Spinal cord (tissue), 10 donors: ENCODE measurements at places on chromosomes 11 and 22. TPM values are rescaled to one million over a fixed set of nuclear protein-coding genes. Genes with fewer than 3 reads are reported as not detected.

DNA sequence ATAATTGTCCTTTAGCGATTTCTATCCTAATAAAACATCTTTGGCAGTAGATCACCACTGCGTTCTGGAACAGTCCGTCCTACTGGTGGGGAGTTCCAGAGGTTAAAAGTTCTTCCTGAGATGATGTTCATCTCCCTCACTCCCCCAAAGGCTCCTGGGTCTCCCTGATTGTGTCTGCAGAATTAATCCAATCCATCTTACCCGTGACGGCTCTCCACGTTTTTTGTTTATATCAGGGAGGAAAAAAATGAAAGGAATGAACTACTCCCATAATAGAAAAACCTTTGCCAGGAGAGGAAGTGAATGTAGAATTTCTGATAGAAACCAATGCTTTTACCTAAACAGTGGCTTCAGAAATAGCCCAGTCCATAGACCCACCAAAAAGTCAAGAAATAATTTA lies 81.6 kb downstream of the LARGE1 start:
- DNase-seq: no peak

DNA sequence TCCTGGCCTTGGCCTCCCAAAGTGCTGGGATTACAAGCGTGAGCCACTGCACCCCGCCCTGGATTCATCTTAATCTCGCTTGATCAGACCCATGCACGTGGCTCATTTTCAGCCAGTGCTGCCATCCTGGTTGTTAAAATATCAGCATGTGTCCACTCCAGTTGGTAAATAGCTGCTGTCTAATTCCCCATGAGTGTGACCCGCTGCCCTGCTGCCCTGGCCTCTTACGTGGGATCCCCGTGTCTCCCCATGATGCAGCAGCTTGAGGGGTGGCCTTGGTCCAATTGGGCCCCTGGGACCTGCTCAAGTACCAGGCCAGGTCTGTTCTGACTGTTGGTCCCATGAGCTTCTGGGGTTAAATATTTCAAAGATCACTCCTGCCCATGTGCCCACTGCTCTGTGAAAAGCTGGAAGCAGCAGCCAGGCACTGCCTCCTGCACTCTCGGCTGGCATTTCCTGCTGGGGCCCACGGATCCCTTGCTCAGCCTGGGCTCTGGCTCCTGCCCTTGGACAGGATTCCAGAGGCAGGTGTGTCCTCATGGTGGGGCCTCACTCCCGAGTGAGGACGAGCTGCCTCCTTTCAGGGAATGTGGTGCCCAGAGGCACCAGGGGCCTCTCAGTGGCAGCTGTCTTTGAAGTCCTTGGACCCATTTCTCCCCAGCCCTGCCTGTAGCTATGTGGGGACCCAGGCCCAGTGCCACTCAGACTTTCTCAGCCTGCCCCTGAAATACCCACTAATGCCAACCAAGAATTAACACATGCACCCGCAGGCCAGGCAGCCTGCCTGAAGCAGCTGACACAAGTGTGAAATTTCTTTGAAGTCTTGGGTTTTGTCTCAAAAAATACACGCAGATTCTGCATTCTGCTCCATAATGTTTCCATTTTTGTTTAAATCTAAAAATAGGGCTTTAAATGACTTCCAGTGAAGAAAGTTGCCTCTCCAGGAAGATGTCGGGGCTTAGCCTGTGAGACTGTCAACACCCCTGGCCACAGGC lies 38.1 kb upstream of the PRDM11 start:
- no peak for DNase-seq

- DNase-seq: no peak
Measured at GRCh38 chr22:37855462-37855861, 6.2 kb downstream of the EIF3L start.

- DNase-seq: no peak
Measured at GRCh38 chr11:93614173-93614722, 47.2 kb upstream of the CEP295 start.

DNA sequence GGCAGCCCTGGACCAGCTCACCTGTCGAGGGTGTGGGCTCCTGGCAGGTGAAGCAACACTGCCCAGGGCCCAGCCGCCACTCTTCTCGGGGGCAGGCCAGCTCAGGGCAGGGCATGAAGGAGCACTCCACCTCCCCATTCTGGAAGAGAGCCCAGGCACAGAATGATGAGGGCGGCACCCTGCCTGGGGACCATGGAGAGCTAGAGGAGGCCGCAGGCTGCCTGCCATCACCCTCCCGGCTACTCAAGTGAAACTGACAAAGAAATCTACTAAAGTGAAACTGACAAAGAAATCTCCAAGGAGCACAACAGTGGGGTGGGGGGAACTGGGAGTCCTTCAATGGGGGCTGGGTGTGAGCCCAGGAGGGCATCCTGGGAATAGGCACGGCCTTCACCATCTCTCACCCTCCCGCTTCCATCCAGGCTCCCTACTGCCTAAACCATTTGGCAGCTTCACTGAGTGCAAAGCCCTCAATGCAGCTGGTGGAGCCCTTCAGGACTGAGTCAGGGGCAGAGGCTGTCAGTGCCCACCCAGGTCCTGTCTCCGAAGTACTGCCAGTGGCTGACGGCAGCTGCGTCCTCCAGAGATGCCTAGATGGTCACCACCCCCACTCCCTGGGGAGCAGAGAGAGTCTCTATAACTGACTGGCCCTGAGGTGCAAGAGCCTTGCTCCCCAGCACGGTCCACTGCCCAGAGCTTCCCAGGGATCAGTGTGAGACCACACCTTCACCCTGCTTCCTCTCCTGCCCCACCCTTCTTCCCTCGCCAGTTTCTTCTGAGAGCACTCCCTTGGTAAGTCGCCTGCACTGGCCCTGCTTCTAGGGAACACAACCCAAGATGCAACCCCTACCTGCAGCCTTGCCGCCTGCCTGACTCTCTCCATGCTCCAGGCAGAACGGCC lies 21.7 kb downstream of the VWCE start:
- DNase-seq: no peak

DNA sequence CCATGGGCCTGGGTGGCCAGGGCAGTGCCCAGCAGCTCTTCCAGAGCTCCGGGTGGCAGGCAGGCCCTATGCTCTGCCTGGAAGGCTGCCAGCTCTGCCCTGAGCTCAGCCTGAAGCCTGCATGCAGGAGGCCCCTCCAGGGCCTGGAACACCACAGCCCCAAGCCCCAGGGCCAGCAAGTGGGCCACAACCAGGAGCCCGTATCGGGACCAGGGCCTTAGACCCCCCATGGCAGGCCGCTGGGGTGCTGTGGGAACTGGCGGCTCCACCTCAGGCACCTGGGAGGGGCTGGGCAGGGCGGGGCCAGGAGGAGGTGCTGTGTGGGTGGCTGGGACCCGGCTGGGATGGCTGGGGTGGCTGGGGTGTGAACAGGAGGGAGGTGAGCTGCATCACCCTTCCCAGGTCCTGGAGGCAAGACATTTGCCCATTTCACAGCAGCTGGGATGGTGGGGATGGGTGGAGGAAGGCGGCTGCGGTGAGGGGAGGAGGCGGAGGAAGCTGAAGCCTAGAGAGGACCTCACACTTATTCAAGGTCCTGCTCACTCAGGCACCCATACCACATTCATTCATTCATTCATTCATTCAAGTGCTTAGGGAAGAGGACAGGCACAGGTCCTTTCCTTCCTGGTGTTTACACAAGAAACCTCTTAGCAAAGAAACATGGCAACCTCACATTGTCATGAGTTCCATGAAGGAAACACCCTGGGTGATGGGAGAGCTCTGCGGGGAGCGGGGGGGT lies at the start of gene KCNK7:
Gene KCNK7 (minus strand): TSS at position 258 of the 739 bp plus-strand sequence. CDS start 28 bp downstream, at position 230.
- no peak for DNase-seq

GRCh38 chr11:58844361-58845005 lies at the start of gene GLYATL2:
Gene GLYATL2 (minus strand): TSS chr11:58844704. CDS start chr11:58839612, 5,092 bp downstream.
- no peak for DNase-seq

DNA sequence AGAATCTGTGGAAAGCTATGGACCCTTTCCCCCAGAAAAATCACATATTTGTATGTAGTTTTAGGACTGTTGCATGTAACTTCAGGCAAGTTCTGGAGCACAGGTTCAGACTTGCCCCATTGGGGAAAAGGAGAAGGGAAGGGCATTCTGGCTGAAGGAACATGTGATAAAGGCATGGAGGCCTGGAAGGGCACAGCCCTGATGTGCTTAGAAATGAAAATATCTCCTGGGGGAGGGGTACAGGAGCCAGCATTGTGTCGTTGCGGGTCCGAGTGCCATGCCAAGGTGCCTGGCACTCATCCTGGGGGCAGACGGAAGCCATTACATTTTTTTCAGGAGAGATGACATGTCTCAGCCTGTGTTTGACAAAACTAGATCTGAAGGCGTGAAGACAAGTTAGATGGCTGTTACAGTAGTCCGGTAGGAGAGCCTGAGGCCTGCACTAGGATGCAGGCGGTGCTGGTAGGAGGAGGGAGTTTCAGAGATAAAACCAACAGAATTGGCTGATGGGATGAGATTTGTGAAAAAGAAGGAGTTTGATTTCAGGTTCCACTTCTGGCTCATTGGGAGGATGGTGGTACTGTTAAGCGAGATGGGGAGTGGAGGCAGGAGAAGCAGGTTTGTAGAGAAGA lies 96.9 kb downstream of the TEAD1 start:
- DNase-seq: no peak

- DNase-seq: no peak
Measured at GRCh38 chr11:35302398-35302797, 117.0 kb downstream of the SLC1A2 start.

GRCh38 chr11:128451652-128452470 lies 135.5 kb downstream of the ETS1 start:
- peak; percentile 54 for DNase-seq

- no peak for DNase-seq
Measured at GRCh38 chr22:23085785-23086184, 15.5 kb downstream of the GNAZ start.

- DNase-seq: peak; percentile 8
Measured at GRCh38 chr22:45159652-45160462, 3.9 kb upstream of the NUP50 start.

GRCh38 chr11:95688501-95689222 lies 100.9 kb downstream of the FAM76B start:
- DNase-seq: no peak

- no peak for DNase-seq
Measured at GRCh38 chr11:109547356-109548027, 125.5 kb downstream of the C11orf87 start.

DNA sequence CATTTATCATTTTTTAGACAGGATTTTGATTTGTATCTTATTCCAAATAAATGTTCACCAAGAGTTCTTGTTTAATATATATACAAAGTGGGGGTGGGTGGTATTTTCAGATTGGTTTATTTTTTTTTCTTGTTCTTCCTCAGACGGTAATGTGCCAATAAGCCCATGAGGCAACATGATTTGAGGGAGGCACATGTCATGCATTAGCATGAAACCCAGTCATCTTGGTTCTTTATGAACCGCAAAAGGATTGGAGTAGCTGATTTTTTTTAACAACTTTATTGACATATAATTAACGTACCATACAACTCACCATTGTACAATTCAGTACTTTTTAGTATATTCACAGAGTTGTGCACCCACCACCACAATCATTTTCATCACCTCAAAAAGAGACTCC lies 2.7 kb downstream of the BCL2L13 start:
- DNase-seq: no peak

DNA sequence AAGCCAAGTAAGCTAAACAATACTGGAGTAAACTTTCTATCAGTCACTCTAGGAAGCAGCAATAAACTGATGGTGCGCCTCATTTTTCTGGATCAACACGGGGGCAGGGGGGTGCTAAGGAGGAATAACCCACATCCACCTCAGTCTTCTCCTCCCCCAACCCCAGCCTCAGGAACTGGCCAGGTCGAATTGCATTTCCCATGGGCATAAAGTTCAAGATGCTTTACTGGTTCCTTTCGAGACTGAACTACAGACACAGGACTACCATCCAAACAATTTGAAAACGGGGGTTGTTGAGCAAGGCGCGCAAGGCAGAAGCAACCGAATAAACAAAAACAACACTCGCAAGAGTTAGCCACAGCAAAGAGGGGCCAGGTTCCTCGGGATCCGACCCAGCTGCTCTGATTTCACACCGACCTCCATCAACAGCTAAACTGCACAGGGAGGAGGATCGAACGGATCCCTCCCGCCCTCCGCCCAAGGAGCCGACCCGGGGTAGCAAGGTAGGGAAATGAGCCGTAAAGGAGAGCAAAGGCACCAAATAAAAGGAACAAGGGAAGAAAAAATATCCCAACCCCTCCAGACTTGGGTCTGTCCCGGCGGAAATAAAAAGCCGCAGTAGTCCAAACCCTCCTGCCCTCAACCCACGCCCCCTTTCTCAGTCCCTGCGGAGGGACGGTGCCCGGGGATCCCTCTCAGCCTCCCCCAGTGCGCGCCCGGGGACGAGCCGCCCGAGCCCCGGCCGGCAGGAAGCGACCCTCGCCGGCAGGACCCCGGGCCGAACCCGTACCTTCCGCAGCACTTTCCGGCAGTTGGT lies 801 bp downstream of the SESN3 start:
- DNase-seq: no peak

- DNase-seq: no peak
Measured at GRCh38 chr11:36240801-36241200, 48.4 kb downstream of the COMMD9 start.

GRCh38 chr11:96052921-96053651 lies 129.2 kb upstream of the MTMR2 start:
- no peak for DNase-seq

DNA sequence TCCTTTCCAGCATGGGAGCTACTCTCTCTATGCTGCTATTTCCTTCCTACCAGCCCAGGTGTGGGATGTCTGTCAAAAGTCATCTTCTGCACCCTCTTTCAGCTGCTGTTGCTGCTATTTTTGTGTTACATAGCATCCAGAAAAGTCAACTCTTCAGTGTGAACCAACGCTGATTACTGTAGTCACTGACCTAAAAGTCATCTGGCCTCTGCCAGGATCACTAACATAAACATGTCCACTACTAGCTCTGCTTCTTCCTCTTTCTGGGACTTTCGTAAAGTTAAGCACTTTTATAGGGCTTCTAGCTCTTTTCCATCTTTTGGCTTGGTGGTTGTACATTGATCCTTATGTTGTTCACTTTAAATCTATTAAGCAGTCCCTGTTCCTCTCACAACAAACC lies 90.2 kb upstream of the CARD18 start:
- DNase-seq: no peak

DNA sequence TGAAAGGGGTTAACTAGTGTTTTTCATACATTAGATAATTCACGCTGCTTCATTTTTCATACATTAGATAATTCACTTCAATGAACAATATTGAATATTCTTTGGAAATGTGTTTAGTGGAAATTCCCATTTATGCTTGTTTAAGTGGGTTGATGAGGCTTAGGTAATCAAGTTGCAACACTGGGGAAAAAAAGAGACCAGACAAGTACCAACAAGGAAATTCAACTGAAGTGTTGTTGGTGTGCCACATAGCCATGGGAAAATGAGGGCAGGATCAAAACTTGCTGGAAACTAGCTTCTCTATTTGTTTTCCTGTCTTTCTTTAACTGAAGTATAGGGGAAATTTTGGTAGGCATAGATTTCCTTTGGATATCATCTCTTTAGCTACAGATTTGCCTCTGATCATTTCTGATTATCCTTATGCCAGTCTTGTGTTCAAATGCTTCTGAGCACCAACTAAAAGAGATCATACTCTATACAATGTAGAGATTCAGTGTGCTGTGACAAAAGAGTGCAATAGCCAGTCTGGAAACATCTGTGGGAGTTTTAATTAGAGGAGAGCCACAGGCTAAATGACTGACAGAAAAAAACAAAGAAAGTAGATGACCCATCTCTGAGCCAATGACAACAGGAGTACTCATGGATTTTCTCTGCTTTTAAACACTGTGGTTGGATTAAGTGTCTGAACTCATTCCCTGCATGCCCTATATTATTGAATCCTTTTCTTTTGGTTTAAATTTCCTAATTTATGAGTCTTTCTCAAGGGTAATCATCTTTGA lies 67.6 kb upstream of the CTSC start:
- no peak for DNase-seq

The SDF2L1 gene
- polyA plus RNA-seq: 21.9 TPM

The MS4A6A gene
- polyA plus RNA-seq: 3.7 TPM

The MRGPRE gene
- 1.5 TPM for polyA plus RNA-seq

The NNMT gene
- polyA plus RNA-seq: 0.87 TPM

The LARGE1 gene
- 45.6 TPM for polyA plus RNA-seq

The ELFN2 gene
- 59.9 TPM for polyA plus RNA-seq
